ENCODE measurements at places on chromosomes 6 and 20. TPM values are rescaled to one million over a fixed set of nuclear protein-coding genes. Genes with fewer than 3 reads are reported as not detected.

Gene DEFB124
- not detected for total RNA-seq

Gene LHFPL5
- 0.98 TPM for total RNA-seq

Gene CST1
- total RNA-seq, result not detected

Gene CNKSR3
- 2.2 TPM for total RNA-seq

Gene WFDC2
- total RNA-seq, result 3.7 TPM

Gene BPI
- total RNA-seq, result 0.25 TPM

Gene LSM14B
- total RNA-seq, result 58.5 TPM

Gene CAP2
- total RNA-seq, result 32.0 TPM

Gene FAM135A
- total RNA-seq, result 89.0 TPM

Gene GTSF1L
- not detected for total RNA-seq

Gene MYB
- total RNA-seq, result 2.5 TPM

Gene SEC63
- 44.7 TPM for total RNA-seq

Gene SLC22A2
- total RNA-seq, result 0.74 TPM

Gene SYCP2
- total RNA-seq, result 2.2 TPM

Gene ZBP1
- total RNA-seq, result not detected

Measured in temporal lobe (tissue), 4 donors.